HEK293T (cell line): ENCODE measurements at places on chromosomes 6 and 20.

GRCh38 chr20:2217857-2218539 lies 77.8 kb upstream of the TGM3 start:
- DNase-seq: no peak

- no peak for DNase-seq
Measured at GRCh38 chr6:48664826-48665225, 553.8 kb upstream of the PTCHD4 start.

DNA sequence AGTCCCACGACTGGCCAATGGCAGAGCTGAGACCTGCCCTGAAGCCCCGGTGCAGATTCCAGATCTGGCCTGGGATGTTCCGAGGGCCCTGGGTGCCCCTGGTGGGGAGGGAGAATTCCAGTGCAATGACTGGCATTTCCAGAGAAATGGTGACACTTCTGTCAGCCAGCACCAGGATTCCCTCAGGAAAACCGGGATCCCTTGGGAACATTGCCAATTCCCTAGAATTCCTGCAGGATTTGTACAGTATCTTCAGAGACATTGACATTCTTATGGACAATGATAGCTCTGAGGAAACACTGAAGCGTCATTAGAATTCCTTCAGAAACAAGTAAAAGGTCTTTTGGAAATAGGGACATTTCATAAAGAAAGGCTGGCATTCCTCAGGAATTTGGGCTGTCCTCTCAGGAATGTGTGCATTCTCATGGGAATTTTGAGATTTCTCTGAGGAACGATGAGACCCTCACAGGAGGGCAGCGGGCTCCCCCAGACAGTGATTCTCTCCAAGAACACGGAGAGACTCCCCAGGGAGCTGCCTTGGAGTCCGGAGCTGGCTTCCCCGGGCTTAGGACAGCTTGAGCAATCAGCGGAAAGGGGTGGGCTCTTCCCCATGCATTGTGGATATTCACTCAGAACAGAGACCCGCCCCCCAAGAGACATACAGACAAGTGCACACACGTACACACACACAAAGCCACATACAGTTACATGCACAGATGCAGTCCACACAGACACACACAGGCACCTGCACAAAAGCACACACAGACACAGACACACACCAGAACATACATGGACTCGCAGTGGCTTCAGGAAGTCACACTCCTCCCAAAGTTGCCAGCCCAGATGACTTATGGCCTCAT lies 35.2 kb upstream of the BPIFA2 start:
- no peak for DNase-seq

DNA sequence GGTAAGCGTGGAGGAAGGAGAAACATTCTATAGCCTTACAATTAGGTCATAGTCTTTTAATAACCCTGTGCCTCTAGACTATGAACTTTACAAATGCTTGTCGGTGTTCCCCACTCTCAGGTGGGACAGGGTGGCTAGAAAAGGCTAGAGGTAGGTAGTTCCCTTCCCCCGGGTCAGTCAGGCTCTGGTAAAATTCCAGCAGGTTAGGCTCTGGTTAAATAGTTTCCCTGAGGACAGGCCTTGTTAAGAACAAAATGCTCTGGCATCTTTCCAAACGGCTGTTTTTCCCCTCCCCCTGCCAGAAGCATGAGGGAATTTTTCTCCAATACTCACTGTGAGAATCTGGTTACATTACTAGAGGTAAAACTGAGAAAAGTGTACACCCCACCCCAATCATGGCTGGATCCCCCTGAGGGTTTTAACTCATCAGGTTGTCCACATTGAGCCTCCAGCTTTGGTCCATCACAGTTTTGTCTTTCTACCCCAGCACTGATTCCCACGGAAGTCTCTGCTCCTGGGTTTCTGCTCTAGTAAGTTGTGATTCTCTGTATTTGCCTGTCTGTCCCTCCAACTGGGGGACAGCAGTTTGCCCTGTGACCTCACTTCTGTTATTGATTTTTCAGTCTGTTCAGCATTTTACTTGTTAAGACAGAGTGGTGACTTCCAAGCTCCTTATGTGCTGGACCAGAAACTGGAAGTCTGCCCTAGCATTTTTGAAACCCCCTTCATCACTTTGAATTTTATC lies 84.7 kb upstream of the ADGRF1 start:
- no peak for DNase-seq

- no peak for DNase-seq
Measured at GRCh38 chr6:166855416-166855815, 100.9 kb downstream of the RNASET2 start.

- DNase-seq: no peak
Measured at GRCh38 chr20:47648943-47649342, 136.3 kb downstream of the SULF2 start.

DNA sequence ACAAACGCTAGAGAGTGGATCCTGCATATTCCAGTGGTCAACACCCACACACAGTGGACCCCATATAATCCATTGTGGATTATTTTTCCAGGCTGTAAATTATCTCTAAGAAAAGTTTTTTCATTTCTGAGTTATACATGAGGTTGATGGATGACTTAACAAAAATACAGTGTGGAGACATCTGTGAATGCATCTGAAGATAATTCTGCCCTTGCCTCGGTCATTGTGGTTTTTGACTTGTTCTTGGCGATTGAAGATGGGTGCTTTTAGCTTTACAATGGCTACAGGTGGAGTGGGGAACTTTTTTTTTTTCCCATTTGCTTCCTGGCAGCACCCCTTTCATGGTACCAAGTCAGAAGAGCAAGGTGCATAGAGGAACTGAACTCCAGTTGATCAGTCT lies 242.7 kb downstream of the MYLK4 start:
- DNase-seq: no peak

GRCh38 chr6:20559924-20560551 lies 25.8 kb downstream of the CDKAL1 start:
- no peak for DNase-seq

DNA sequence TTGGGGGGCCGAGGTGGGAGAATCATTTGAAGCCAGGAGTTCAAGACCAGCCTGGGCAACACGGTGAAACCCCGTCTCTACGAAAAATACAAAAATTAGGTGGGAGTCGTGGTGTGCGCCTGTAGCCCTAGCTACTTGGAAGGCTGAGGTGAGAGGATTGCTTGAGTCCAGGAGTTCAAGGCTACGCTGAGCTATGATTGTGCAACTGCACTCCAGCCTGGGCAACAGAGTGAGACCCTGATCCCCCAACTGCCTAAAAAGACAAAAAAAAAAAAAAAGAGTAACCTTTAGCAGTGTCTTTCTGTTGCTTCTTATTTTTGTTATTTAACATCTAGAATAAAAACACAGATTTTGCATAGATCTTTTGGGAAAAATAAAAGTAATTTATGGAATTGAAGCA lies 13.1 kb upstream of the COQ3 start:
- DNase-seq: no peak

DNA sequence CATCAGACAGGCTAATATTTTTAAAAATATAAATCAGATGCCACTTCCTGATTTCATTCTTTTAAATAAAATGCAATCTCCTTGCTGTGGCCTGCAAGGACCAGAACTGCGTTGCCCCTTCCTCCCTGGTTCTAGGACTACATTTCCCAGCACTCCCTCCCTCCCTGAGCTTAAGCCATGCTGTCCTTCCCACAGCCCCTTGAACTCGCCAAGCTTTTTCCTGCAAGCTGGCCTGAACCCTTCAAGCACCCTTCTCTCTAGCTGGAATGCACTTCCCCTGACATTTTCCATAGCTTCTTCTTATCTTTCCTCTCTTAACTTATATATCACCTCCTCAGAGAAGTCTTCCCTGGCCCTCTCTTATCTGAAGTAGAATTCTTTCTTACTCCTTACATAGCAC lies 6.1 kb upstream of the DOK5 start:
- no peak for DNase-seq

DNA sequence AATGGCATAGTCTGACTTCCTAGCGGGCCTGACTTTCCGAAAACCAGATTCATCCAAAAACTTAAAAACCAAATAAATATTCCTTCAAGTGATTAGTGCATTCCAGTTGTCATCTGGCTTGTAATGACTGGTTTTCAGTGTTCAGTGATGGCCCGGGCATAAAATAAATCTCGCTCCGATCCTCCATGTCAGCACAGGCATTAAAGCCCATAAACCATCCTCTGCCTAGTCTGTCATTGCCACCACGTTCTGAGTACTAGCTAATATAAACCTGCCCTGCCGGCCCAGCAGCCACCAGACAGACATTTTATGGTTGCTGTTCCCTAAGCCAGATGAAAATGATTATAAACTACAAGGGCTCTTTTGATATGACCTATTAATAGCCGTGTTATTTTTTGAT lies 232.3 kb upstream of the GMDS start:
- no peak for DNase-seq

GRCh38 chr6:95917034-95917433 lies 98.7 kb upstream of the FUT9 start:
- no peak for DNase-seq

- no peak for DNase-seq
Measured at GRCh38 chr6:6649824-6650349, 61.4 kb downstream of the LY86 start.

- DNase-seq: no peak
Measured at GRCh38 chr6:36033935-36034334, 6.3 kb downstream of the MAPK14 start.

- no peak for DNase-seq
Measured at GRCh38 chr20:23629017-23629541, 8.7 kb downstream of the CST3 start.

GRCh38 chr20:63133481-63134091 lies 82.3 kb downstream of the YTHDF1 start:
- no peak for DNase-seq

DNA sequence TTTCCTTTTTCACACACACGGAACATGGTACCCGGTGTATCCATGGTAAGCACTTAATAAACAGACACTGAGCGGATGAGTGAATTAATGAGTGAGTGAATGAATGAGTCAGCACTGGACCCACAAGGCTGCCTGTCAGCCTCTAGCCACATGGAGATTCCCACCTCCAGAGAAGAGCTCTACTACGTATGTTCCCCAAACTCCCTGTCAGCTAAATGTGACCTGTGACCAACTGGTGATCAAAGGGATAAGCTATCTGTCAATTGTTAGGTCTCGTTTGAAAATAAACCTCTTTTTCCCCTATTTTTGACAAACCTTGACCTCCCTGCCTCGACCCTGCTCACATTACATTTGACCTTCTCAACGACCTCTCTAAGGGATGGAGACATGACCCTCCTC lies 24.5 kb upstream of the TAF8 start:
- no peak for DNase-seq

- no peak for DNase-seq
Measured at GRCh38 chr6:165635965-165636364, 27.1 kb downstream of the PDE10A start.

GRCh38 chr6:54188846-54189245 lies 77.6 kb downstream of the MLIP start:
- no peak for DNase-seq

GRCh38 chr6:32192608-32193039 lies at the start of gene GPSM3:
Gene GPSM3 (minus strand): TSS chr6:32192643. CDS start chr6:32192513, 130 bp downstream.
- DNase-seq: no peak

DNA sequence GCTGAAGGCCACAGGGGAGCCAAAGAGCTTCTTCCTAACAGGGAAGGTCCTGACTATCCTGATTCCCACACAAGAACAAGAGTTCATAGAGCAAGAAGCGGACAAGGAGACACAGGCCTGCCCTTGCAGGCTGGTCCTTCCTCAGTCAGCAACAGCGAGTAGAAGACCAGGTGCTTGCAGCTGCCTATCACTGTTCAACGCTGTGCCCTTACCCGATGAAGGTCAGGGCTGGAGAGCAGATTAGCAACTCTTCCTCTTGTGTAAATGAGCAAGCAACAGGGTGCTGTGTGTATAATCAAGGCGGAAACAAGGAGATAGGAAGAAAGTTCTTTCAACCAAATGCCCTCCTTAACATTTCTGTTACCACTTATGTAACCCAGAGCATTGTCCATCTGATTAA lies 115.3 kb upstream of the SPACA1 start:
- no peak for DNase-seq

GRCh38 chr20:61295682-61296628 lies 43.9 kb downstream of the CDH4 start:
- DNase-seq: no peak

- DNase-seq: peak; percentile 57
Measured at GRCh38 chr20:35600993-35601973, 14.3 kb upstream of the SPAG4 start.

GRCh38 chr20:2475850-2476741 lies 5.5 kb upstream of the SNRPB start:
- no peak for DNase-seq

DNA sequence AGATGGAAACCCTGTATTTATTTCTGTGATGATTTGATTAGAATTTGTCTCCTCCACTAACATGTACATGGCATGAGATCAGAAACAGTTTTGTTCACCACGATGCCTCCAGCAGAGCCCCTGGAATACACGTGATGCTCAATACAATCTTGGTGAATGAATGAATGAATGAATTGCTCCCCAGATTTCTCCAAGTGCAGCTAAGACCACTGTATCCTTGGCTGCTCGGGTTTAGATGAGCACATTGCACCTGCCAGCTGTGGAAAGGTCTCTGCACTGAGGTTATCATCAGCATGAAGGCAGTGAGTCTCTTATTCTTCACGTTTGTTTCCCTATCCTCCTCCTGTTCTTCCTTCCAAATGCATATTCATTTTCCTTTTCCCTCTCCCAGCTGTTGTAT lies 17.9 kb downstream of the CASS4 start:
- DNase-seq: no peak

DNA sequence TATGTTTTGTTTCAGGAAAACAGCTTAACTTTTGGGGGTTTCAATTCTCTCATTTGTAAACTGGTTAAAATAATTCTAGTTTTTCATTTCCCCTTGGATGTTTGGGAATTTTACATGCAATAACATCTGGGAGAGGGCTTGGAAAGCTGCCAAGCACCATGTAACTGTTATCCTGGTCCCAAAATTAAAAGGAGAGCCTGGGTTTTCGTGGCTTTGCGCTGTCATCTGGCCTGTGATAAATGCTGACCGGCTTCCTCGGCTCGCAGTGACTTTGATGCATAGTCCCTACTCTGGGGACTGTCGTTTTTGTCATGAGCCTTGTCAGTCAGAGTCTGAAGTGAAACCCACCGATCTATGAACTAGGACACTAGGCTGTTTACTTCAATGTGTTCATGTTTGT lies 12.2 kb downstream of the SLC35F1 start:
- peak; percentile 21 for DNase-seq

GRCh38 chr6:116994447-116994846 lies 117.4 kb downstream of the RFX6 start:
- DNase-seq: no peak

- peak; percentile 26 for DNase-seq
Measured at GRCh38 chr20:49545572-49545971, 22.4 kb downstream of the PTGIS start.

GRCh38 chr6:169752074-169752623 lies 727 bp downstream of the ERMARD start:
- no peak for DNase-seq
